ENCODE measurements at places on chromosomes 16 and 17. TPM values are rescaled to one million over a fixed set of nuclear protein-coding genes. Genes with fewer than 3 reads are reported as not detected.

- no peaks in the 10 kb centered on the region for H3K4me1 ChIP-seq
- no peak overlapping the region for H3K27ac ChIP-seq
- H3K27me3 ChIP-seq, result no peaks in the 10 kb centered on the region
- H3K4me3 ChIP-seq, result no peak overlapping the region
- ATAC-seq, result no peak
These were observed 21.6 kb upstream of the TOX3 start for GRCh38 chr16:52568495-52568894.

DNA sequence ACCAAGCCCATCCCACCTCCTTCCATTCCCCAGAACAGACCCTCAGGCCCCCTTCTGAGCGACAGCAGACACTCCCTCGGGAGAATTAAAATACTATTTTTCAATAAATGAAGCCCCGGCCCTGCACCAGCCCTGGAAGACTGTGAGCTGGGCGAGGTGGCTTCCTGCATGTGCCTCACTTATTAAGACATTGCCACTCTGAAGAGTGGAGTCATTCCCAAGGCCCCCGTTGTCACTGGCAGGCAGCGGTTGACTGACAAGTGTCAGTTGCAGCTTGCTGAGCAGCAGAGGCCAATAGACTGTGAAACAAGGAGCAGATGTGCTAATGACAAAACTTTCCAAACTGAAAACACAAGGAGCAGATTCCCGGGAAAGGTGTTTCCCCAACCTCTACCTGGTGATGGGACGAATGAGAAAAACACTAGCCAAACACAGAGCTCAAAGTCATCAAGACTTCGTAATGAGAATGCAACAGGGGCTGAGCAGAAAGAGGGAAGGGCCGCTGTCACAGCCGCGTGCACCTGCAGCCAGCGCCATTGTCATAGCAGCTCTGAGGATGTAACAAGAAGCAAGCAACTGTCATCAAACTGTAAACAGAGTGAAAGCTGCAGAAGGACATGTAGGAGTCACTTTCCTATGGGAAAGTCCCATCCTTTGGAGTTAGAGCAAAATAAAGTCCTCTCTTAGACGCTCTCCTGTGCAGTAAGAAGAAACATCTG, 232.1 kb downstream of the C16orf78 start:
- no peak overlapping the region for H3K27ac ChIP-seq
- peaks cover 32% of the 10 kb centered on the region for H3K27me3 ChIP-seq
- H3K36me3 ChIP-seq, result no peaks in the 10 kb centered on the region
- H3K4me1 ChIP-seq, result no peaks in the 10 kb centered on the region

- no peaks in the 10 kb centered on the region for H3K36me3 ChIP-seq
- H3K4me3 ChIP-seq, result no peak overlapping the region
- no peak for ATAC-seq
- H3K4me1 ChIP-seq, result no peaks in the 10 kb centered on the region
- H3K27me3 ChIP-seq, result peaks cover 3% of the 10 kb centered on the region
These were observed 204.7 kb upstream of the HSBP1 start for GRCh38 chr16:83602761-83603722.

GRCh38 chr17:76579281-76579680, 6.4 kb downstream of the ST6GALNAC2 start:
- no peak overlapping the region for H3K4me3 ChIP-seq
- peaks cover 6% of the 10 kb centered on the region for H3K27me3 ChIP-seq
- no peaks in the 10 kb centered on the region for H3K36me3 ChIP-seq

GRCh38 chr17:73271072-73271471, 9.4 kb upstream of the CPSF4L start:
- H3K27ac ChIP-seq, result no peak overlapping the region
- no peak overlapping the region for H3K4me3 ChIP-seq
- no peak for ATAC-seq
- H3K27me3 ChIP-seq, result no peaks in the 10 kb centered on the region
- H3K4me1 ChIP-seq, result no peaks in the 10 kb centered on the region

DNA sequence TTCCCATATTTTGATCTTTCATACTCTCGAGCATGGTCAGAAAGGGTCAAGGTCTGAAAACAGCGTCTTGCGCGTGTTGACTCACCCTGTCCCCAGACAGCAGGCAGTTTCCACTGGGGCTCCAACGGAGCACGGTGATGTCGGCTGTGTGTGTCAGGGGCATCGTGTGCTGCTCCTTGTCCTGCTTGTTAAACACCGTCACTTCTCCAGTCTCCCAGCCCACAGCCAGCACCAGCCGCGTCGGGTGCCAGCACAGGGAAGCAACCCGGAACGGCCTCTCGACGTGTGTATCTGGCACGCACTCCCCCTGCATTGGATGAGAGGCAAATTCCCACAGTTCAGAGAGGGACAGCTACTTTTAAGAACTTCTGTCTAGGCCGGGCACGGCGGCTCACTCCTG, 9.6 kb downstream of the IFT140 start:
- H3K27me3 ChIP-seq, result no peaks in the 10 kb centered on the region
- peaks cover 6% of the 10 kb centered on the region for H3K36me3 ChIP-seq
- no peak overlapping the region for H3K4me3 ChIP-seq
- ATAC-seq, result no peak
- H3K27ac ChIP-seq, result no peak overlapping the region

GRCh38 chr17:7022781-7023571, at the start of gene BCL6B:
Gene BCL6B, plus strand, starts transcription at chr17:7023050. Its CDS starts 622 bp downstream, at chr17:7023672.
- peaks cover under 1% of the 10 kb centered on the region for H3K36me3 ChIP-seq
- peak within 1 kb of the TSS; percentile 90 for H3K27ac ChIP-seq
- H3K27me3 ChIP-seq, result no peaks in the 10 kb centered on the region
- H3K4me1 ChIP-seq, result peaks cover 15% of the 10 kb centered on the region

DNA sequence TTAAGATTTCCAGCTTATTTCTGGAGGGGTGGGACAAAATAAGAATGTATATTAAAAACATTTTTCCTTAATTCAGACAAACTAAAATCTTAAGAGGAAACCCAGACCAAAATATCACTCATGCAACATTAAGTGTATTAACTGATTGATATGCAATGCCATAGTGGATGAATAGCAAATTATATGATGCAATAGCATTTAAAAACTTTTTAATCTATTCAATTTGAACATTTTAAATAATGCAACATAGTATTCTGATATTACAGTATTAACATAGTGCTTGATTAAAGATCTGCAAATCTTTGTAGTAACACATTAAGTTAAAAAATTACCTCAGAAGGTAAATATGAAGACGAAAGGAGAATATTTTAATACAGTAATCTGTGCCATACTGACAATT, 15.3 kb upstream of the INTS2 start:
- H3K27ac ChIP-seq, result no peak overlapping the region
- peaks cover 59% of the 10 kb centered on the region for H3K36me3 ChIP-seq
- H3K27me3 ChIP-seq, result no peaks in the 10 kb centered on the region

- no peak for ATAC-seq
- peaks cover 2% of the 10 kb centered on the region for H3K4me1 ChIP-seq
- no peaks in the 10 kb centered on the region for H3K27me3 ChIP-seq
- H3K27ac ChIP-seq, result no peak overlapping the region
- H3K4me3 ChIP-seq, result no peak overlapping the region
These were observed 18.5 kb upstream of the ARHGAP27 start for GRCh38 chr17:45451131-45451530.

- H3K27me3 ChIP-seq, result no peaks in the 10 kb centered on the region
- H3K4me3 ChIP-seq, result no peak overlapping the region
- no peaks in the 10 kb centered on the region for H3K4me1 ChIP-seq
- H3K27ac ChIP-seq, result no peak overlapping the region
- ATAC-seq, result no peak
These were observed 447.2 kb downstream of the KIF2B start for GRCh38 chr17:54269881-54270280.

GRCh38 chr16:22692034-22692433, 121.9 kb upstream of the HS3ST2 start:
- no peaks in the 10 kb centered on the region for H3K36me3 ChIP-seq
- ATAC-seq, result no peak
- peaks cover 3% of the 10 kb centered on the region for H3K27me3 ChIP-seq
- H3K4me1 ChIP-seq, result no peaks in the 10 kb centered on the region

DNA sequence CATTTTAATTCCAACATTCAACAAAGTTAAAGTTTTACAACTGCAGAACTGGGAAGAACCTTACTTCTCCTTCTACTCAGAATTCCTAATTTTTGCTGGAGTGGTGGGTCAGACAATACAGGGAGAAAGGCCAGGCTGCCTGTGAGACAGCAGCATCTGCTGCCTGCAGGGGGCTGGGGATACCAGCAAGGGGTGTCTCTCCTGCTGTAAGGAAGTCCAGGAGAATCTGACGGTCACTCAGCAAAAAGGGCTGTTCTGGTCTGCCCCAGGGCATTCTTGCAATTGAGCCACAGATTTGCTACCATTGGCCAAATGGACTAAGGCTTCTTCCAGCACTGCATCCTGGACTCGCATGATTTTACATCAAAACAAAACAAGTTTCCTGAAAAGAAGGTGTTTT, 426.6 kb upstream of the CDH11 start:
- no peaks in the 10 kb centered on the region for H3K4me1 ChIP-seq
- no peak for ATAC-seq
- no peak overlapping the region for H3K4me3 ChIP-seq
- H3K36me3 ChIP-seq, result no peaks in the 10 kb centered on the region
- no peak overlapping the region for H3K27ac ChIP-seq

DNA sequence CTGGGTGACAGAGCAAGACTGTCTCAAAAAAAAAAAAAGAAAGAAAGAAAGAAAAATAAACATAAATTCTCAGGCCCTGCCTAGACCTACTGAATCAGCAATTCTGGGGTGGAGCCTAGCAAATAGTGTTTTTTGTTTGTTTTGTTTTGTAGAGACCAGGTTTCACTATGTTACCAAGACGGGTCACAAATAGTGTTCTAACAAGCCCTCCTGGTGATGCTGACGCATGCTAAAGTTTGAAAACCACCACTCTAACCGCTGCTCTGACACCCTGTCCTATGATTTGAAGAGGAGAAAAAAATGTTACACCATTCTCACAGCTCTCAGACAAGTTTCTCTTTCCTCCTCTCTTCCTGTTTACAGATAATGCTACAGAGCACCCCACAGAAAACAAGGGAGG, 1.5 kb downstream of the MRPL10 start:
- H3K36me3 ChIP-seq, result peaks cover 62% of the 10 kb centered on the region
- H3K27me3 ChIP-seq, result no peaks in the 10 kb centered on the region
- peaks cover 30% of the 10 kb centered on the region for H3K4me1 ChIP-seq
- H3K4me3 ChIP-seq, result peak overlapping the region; percentile 98
- peak; percentile 63 for ATAC-seq
- H3K27ac ChIP-seq, result peak overlapping the region; percentile 96

DNA sequence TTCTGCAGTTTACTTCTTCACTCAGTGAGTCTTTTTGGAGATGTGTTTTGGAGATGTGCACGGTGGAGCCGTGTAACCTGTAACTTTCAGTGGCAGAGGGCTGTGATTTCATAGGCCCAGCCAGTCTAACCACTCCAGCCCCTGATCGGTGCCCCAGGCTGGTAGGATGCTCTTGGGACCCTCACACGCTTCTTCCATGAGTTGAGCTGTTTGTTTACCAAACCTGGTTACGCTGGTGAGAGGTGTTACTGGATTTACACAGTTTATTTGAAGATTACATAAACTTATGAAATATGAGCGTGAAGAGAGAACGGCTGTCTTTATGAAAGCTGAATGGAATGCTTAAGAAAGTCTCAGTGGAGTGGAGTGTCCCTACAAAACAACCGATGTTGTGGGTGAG, 96.7 kb downstream of the CMIP start:
- H3K27me3 ChIP-seq, result no peaks in the 10 kb centered on the region
- H3K27ac ChIP-seq, result no peak overlapping the region
- H3K4me3 ChIP-seq, result no peak overlapping the region
- peaks cover 47% of the 10 kb centered on the region for H3K4me1 ChIP-seq

DNA sequence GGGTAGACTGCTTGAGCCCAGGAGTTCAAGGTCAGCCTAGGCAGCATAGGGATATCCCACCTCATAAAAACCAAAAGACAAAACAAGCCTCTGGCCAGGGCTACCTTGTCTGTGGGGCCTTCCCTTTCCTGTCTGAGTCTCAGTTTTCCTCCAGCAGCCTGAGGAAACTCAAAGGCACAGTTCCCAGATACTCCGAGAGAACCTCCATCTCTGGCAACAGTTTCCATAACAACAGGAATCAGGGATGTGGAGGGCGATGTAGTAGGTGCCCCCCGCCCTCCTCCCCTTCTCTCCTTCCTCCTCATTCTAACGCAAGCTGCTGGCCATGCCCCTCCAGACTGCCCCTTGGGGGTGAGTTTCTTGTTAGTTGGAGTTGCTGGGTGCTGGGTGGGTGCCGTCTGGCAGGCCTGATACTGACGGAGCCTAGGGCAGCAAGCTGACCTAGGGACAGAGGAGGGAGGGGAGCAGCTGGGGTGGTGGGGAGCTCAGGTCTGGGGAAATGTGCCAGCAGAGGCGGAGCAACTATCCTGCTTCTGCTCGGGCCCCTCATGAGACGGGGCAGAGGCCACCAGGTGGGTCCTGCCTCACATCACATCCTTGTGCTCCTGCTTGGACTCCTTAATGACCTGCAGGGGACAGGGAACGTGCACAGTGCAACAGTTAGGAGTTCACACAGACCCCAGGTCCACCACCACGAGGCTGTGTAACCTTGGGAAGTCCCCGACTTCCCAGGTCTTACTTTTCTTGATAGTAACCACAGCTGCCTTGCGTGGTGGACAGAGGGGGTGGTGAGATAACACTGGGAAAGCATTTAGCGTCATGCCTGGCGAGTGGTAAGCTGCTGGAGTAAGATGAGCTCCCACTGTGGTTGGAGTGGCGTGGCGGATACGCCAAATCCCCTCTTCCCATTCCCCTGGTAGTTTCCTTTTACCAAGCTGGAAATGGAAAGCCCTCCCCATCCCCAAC, 7.8 kb upstream of the EFTUD2 start:
- H3K36me3 ChIP-seq, result no peaks in the 10 kb centered on the region
- no peak overlapping the region for H3K27ac ChIP-seq
- no peak for ATAC-seq
- peaks cover 9% of the 10 kb centered on the region for H3K27me3 ChIP-seq

DNA sequence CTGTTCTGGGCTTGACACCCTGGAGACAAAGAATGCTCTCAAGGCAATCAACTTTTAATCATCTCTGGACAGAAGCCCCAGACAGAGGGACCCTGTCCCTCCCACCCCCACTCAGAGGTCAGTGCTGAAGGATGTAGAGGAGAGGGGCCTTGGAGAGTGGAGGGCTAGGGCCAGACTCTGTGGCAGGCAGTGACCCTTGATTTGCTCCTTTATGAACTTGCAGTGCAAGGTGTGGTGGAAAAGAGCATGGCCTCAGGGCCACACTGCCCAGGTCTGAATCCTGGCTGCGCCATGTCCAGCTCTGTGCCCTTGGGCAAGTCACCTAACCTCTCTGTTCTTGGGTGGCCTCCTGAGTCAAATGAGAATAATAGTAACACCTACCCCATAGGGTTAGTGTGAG, 134.3 kb downstream of the TMEM132E start:
- no peaks in the 10 kb centered on the region for H3K36me3 ChIP-seq
- peaks cover 27% of the 10 kb centered on the region for H3K27me3 ChIP-seq
- no peaks in the 10 kb centered on the region for H3K4me1 ChIP-seq
- no peak overlapping the region for H3K27ac ChIP-seq
- no peak overlapping the region for H3K4me3 ChIP-seq

Gene RNF157
- total RNA-seq, result 17.4 TPM

Gene AATK
- 2.4 TPM for total RNA-seq

Gene LHX1
- total RNA-seq, result 0.11 TPM

Gene ATP6V0C
- 98.5 TPM for total RNA-seq

Gene KRT27
- not detected for total RNA-seq

Gene SYT17
- not detected for total RNA-seq

Gene C16orf46
- total RNA-seq, result not detected

Gene SDK2
- 0.26 TPM for total RNA-seq

Gene GFOD2
- 20.9 TPM for total RNA-seq

Gene KREMEN2
- total RNA-seq, result not detected

Gene OTOP3
- total RNA-seq, result not detected

Gene LRRC46
- total RNA-seq, result 0.61 TPM

Gene GUCY2D
- 0.77 TPM for total RNA-seq
